Urothelium cell line (cell line): ENCODE measurements at places on chromosomes 2 and 18.

DNA sequence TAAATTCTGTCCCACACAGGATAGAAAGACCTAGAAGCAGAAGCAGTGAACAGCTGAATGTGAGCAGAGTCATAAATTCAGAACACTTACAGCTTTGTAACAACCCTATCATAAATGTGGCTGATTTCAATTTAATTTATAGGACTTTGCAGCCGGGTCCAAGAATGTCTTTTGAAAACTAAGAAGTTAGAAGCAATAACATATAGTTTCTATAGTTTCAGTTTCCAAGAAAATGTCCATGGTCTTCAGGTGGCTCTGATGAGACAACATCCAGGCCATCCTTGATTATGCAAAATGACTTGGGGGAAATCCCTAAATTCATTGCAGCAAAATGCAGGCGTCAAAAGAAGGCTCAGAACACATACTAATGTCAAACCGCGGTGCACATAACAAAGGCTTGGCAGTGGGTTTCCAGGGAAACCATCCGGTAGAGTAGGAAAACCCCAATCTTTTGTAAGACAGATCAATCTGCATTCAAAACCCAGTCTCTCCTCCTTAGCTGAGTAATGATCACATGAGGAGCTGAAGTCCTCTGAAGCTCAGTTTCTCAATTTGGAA is 442.2 kb upstream of the ID2 start:
- no peak for DNase-seq

DNA sequence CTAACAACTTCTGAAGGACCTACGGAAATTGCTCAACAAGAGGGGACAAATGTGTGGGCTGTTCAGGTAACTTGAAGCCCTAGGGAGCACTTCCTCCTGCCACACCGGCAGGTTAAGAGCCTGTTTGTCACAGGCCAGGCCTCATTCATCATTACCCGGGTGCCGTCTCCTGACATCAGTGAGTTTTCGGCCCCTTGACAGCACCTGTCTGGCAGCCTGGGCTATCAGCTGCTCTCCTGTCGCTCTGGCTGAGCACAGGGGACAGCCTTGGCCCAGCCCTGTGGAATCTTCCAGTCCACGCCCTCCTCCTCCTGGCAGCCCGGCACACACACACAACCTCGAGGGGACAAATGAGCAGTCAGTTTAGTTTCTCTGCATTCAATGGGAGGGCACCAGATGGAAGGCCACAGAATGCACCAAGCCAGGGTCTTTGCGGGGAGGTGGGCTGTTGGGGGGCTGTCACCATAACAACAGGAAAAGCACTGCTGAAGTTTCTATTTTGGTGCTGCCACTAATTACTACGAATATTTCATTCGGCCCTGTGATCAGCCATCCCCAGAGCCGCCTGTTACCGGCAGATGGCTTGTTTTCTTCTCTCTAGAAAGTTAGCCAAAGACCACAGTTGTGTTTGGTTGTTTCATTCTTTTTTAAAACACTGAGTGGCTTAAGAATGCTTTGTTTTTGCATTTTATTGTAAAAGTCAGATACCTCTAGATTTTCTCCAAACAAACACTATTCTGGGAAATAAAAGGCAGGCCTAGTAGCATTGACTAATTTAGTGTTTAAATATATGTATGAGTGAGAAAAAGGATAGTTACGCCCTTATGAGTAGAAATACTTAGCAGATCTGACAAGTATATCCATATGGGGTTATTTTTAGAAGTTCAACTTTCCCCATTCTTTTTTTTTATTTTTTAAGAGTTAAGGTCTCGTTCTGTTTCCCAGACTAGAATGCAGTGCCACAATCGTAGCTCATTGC is 189.9 kb upstream of the NDUFV2 start:
- no peak for DNase-seq

DNA sequence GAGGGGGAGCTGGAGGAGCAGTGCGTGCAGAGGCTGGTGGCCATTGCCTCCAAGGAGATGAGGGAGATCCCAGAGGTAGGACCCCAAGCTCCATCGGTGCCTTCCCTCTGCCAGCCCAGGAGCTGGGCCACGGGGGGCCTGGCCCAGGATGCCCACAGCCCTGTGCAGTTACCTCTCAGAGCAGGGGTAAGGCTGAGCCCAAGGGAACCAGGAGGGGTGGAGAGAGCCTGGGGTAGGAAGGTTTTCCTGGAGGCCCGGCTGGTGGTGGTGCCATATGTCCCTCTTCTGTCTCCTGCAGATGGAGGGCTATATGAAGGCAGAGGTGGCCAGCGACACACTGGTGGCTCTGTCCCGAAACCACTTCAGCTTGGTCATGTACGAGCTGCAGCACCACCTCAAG is 11.4 kb downstream of the MROH2A start:
- DNase-seq = no peak

GRCh38 chr18:39380186-39380725 is 1814.7 kb upstream of the CELF4 start:
- no peak for DNase-seq

GRCh38 chr2:71928734-71929481 is 218.8 kb downstream of the CYP26B1 start:
- DNase-seq = peak; percentile 5

- peak; percentile 1 for DNase-seq
Measured at GRCh38 chr18:24054130-24054529, 39.6 kb downstream of the TTC39C start.

DNA sequence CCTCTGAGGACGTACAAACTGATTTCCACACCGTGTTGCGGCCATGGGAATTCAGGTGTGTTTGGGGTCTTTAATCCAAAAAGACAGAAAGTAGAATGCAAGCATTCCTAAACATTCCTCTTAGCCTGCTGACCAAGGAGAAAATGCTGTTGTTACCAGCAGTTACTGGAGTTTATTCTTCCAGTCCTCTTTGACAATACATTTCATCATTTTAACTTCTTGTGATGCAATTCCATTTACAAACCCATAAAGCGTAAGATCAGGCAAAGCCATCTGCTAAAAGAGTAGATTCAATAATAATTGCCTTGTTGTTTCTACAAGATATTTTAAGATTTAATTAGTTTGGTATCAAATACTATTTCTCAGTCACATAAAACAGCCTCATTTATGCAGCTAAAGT is 32.7 kb downstream of the SPIRE1 start:
- DNase-seq = no peak

DNA sequence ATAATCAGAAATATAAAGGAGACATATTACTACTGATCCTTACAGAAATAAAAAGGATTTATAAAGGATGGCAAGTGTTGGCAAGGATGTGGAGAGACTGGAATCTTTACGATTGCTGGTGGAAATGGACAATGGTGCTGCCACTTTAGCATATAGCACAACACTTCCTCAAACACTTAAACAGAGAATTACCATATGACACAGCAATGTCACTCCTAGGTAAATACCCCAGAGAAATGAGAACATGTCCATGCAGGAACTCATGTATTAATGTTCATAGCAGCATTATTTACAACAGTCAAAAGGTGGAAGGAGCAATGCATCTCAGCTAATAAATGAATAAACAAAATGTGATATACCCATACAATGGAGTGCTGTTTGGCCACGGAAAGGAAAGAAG is 137.5 kb downstream of the NDUFA10 start:
- no peak for DNase-seq

GRCh38 chr2:150688016-150688415 is 200.5 kb upstream of the RND3 start:
- no peak for DNase-seq

DNA sequence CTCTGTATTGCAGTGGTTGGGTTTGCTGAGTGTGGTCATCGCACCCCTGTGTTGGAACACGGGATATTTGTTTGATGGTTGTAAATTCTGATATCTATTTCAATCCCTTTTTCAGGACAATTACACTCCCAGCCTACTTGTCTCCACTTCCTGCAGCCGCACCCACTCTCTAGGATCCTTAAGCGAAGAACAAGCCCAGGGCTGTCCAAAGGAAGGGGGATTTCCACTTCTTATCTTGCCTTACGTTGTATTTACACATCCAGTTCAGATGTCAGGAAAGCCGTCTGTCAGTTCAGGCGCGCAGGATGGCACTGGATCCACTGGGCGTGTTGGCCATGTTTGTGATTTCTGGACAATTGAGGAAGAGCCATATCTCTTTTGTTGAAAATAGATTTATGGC is 834.5 kb upstream of the SALL3 start:
- no peak for DNase-seq

DNA sequence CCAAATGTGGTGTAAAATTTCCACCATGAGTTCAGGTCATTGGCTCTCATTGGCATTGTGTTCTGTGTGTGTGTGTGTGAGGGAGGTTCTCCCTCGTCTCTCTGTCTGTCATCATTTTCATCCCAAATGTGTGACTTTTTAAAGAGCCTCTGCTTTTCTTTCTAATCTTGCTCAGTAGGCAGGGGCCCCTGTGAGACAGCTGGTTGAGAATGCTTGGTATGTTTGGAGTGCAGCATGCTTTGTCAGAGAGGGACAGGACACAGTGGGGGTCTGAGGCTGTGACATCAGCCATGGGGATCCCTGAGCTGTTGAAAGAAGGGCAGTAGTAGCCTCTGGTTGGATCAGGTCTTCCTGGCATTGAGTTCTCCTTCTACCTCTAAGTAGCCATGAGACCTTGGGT is 10.6 kb downstream of the PTPRM start:
- peak; percentile 66 for DNase-seq

- DNase-seq = peak; percentile 50
Measured at GRCh38 chr2:201158111-201158929, 24.6 kb upstream of the CASP10 start.

GRCh38 chr2:17830053-17831034 is 14.1 kb downstream of the MSGN1 start:
- DNase-seq = peak; percentile 85

GRCh38 chr2:219911541-219911940 is 284.1 kb downstream of the SLC4A3 start:
- DNase-seq = no peak

DNA sequence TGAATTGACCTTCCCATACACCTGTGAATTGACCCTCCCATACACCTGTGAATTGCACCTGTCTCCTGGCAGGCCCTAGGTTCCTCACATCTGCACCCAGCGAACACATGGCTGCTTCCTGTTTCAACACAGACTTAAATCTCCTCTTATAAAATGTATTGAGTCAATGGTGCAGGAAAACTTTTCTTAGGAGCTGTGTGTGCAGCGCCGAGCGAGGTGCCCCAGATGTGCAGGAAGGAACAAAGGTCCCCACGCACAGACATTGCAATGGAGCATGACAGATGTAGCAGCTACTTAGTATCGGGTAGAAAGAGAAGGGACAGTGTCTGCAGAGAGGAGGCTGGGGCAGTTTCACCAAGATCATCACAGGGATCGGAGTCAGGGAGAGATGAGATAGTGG is 85.5 kb upstream of the PXDN start:
- no peak for DNase-seq

DNA sequence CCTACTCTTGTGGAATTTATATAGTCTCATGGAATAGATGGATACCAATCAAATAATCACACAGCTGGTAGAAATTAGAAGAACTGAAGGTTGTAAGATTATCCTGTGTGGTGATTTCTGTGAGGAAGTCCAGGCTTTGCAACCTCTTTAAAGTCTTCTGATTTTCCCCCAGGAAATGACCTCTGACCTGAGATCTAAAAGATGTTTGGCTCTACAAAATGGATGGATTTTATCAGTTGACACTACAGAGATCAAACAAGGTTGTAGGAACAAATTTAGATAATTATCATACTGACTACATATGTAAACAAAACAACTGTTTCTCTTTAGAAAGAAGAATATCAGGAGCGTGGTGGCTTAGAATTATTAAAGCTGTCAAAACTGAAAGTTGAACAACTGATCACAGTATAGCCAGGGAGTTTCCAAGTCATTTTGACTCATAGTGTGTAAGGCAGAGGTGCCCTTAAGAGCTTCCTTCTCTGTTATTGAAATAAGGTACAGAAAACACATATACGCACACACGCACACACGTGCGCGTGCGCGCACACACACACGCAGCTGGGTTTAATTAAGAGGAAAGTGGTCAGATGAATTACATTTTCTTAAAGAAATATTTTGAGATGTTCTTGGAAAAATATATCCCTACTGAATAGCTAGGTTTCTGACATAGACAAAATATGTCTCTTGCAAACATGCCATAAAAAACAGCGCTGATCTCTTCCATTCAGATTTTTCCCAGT is 35.5 kb upstream of the PELI1 start:
- DNase-seq = no peak

GRCh38 chr2:1227274-1227900 is 185.9 kb upstream of the TPO start:
- no peak for DNase-seq

DNA sequence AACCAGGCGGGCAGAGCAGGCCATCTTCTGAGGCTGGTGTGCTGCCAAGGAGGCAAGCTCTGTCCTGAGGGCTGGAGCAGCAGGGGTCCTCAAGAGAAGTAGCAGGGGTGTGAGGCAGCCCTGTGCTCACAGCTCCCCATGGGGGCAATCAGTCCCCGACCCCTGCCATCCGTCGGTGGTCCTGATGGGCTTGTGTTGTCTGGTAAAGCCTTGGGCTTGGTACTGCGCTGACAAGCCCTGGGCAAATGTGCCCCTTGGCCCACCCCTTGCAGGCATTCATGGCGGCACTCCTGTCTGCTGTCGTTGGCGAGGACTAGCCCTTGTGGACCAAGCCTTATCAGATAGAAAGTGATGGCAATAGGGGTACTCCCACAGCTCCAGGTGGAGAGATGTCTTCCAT is 22.6 kb upstream of the SCLY start:
- no peak for DNase-seq

DNA sequence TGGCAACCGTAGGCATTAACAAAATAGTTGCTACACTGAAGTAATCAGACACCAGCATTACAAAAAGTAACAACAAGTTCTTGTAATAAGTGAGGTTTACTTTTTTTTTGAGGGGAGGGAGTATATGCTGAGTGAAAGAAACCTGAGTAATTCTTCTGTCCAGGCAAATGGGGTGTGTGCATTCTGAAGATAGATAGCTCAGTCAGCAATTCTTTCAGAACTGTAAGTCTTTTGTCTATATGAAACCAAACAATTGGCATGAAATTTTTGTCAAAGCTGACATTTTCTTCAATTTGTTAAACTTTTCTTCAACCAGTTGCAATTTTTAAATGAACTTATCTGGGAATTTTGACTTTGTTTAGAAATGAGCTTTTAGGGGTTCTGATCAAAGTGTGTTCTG is 208.1 kb upstream of the THSD7B start:
- no peak for DNase-seq

- no peak for DNase-seq
Measured at GRCh38 chr2:128169497-128169896, 78.5 kb downstream of the UGGT1 start.

- DNase-seq = no peak
Measured at GRCh38 chr18:42996824-42997223, 118.7 kb downstream of the RIT2 start.
